ENCODE measurements at places on chromosomes 5 and 9.
A peak's percentile ranks its signal among the peaks of the same experiment; 100 is the strongest.

- peak; percentile 22 for DNase-seq
These were observed 84.4 kb upstream of the SPIN1 start for GRCh38 chr9:88303721-88304451.

DNA sequence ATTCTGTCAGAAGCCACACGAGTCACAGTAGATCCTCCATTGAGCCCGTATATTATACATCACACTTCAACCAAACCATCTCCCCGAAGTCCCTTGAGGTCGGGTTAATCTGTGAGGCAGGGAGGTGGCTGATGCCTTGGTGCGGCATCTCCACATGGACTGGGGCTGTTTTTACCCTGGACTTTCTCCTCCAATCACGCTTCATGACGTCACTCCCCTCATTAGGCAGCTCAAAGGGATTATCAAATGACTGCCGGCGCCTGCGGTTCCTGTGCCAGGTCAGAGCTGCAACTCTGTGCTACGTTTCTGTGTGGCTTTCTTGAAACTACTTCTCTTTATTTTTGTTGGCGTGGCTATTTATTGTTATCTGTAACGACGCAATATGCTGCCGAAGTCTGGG, 53.7 kb downstream of the TMOD1 start:
- peak; percentile 34 for DNase-seq

GRCh38 chr5:180172447-180173197, 36.4 kb downstream of the RASGEF1C start:
- DNase-seq: peak; percentile 8

- peak; percentile 63 for DNase-seq
These were observed 26.6 kb downstream of the GRAMD2B start for GRCh38 chr5:126449751-126450271.

- DNase-seq: no peak
These were observed 59.0 kb upstream of the NUDT12 start for GRCh38 chr5:103621548-103621930.

DNA sequence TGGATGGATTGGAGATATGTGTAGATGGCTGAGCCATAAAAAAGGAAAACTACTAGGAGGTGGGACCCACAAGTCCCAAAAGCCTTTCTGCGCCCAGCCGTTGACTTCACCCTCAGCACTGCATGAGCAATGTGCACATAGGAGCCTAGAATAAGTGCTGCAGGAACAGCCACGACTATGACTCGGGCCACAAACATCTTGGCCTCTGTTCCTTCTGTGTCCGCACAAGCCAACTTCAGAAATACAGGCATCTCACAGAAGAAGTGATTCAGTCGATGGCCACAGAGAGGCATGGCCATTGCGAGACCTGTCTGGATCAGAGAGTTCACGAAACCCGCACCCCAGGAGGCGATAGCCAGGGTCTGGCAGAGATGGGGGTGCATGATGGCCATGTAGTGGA, 587 bp downstream of the OR2Y1 start:
- DNase-seq: no peak

DNA sequence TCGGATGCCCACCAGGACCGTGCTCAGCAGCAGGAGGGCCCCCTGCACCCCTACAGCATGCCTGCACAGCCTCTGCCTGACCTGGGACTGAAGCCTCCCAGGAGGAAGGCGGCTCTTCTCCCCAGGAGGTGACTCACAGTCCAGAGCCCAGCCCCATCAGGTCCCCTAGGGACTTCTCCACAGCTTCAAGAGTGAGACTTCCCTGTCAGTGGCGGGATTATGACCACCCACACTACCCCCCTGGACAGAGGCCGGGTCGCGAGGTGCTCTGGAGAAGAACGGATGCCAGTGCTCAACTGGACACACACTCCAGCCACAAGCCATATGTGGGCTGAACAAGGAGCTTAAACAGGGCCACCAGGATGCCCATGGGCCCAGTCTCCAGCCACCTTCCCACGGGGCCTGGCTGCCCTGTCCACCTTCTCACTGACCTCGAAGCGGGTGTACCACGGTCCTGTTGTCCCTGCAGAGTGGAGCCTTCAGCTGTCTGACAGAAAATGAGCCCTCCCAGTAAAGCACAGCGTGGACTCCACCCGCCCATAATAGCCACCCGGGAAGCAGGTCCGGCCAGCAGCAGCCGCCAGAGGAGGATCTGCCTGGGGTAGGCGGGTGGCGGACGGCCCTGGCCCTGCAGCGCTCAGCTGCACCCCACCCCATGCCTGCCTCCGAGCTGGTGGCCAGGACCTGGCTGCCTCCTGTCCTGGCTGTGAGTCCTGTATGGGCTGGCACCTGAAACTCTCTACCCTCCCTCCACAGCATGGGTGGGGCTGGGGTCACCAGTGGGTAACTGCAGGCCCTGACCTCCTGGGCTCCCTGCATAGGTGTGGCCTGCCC, 54.7 kb downstream of the SEMA4D start:
- no peak for DNase-seq

GRCh38 chr9:126661521-126662251, 48.0 kb downstream of the LMX1B start:
- no peak for DNase-seq

- no peak for DNase-seq
These were observed 290.5 kb downstream of the DOCK8 start for GRCh38 chr9:504921-505740.

DNA sequence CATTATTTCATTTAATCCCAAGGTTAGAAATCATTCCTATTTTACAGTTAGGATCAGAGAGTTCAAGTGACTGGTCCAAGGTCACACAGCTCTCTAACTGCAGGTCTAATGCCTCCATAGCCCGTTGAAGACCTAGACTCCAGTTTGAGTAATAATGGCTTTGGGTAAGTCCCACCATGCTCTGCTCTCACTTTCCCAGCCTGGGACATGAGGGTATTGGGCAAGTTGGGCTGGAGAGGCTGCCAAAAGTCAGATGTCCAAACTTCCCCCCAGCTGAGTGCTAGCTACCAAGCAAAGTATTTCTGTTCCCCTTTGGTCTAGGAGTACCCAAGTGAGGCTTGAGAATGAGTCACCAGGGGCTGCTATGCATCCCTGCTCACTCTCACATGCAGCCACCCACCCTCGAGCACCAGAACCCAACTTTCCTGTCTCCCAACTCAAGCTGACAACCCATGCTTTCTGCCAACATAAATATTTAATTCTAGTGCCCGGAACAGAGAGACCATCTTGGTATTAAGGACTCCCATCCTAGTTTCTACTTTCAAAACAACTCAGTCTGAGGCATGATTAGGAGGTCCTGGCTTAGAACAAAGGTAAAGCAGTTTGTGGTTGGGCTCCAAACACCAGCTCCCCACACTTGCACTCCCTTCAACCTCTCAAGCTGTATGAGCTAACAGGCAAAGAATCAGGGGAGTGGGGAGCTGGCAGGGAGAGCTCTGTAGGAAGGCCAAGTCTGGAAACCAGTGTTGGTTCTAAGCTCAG, 236.5 kb upstream of the TRIM32 start:
- no peak for DNase-seq

- DNase-seq: no peak
These were observed 32.3 kb downstream of the MACIR start for GRCh38 chr5:103290846-103291245.

DNA sequence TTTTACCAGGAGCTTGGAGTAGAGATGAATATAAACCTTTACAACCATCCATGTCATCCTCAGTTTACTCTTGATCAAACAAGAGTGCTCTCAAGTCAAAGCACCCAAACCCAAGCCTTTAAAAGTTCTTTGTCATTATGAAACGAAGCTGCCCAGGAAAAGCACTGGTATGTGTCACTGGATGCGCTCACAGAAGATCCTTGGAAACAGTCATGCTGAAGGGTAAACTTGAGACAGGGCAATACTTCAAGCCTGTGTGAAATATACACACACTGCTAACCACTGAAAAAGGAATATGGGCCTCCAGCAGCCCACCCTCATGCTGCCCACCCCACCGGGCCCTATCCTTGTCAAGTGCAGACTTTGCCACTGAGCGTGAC, 84.5 kb downstream of the PRRT1B start:
- DNase-seq: no peak

DNA sequence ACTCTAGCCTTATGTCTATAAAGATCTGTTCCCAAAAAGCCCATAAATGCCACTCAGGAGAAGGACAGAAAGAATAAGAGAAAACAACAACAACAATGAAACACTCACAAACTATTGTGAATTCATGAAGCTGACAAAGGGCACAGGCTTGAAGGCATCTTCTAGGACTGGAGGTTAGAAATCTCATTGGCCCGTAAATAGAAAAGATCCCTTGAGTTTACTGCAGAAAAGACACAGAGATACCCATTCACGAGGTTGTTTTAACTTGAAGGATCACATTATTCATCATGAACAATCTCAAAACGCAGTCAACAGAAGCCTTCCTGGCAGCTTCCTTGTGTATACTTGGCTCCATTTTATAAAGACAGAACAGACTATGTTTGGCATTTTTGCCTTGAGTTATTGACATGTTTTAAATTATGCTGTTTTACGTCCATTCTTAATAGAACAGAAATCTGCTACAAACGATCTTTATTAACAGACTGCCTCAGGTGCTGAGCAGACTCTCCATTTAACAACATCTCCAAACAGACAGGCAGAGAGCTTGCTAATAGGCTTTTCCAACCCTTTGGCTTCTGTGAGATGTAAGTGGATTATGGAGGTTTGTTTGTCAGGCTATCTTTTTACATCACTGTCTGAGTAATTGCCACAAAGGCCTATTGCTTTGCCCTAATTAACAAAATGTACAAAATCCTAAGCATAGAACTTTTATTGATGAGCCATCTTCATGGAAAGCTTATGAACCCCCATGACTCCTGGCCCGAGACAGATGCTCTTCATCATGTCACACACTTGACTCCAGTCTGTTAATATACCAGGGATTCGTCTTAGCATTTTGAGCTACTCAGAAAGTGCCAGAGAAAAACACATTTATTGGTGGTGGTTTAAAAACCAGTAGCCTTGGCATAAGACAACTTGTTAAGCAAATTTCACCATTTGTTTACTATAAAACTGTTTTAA, 735.3 kb upstream of the ZNF608 start:
- peak; percentile 29 for DNase-seq

DNA sequence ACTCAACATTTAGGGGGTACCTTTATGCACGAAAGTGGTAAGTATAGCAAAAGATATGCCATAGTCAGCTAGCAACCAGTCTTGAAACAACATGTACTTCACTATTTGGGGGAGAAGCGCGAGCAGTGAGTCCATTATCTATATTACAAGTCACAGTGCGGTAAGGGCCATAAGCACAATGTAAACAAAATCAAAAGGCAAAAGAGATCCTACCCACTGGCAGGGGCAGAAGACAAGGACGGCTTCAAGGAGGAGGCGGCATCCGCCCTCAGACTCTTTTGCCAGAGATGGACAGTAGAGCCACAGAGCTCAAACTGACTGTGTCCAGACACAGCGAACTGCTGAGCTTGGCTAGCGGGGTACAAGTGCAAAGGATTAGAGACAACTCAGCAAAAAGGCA, 9.6 kb downstream of the MAPK9 start:
- no peak for DNase-seq

- DNase-seq: peak; percentile 69
These were observed 28.1 kb upstream of the OBP2B start for GRCh38 chr9:133237035-133237731.

GRCh38 chr5:158195416-158196210, 336.7 kb upstream of the CLINT1 start:
- no peak for DNase-seq

DNA sequence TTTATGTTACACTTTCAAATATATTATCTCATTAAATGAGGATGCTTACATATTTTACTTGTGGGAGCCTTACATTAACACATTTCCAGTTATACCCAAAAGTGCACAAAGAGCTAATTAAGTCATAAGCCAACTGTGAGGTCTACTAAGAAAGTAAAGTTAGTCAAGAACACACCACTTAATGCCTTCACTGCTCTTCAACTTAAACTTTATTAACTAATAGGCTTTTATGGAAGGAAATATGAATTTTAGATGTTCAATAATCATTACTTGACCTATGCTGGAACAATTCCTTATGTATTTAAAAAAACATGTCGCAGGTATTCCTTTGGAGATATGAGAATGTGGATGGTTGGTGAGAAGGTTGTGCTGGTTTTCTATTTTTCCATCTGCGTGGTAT, 3.4 kb downstream of the ST8SIA4 start:
- no peak for DNase-seq

GRCh38 chr9:118170032-118170955, 466.1 kb downstream of the TLR4 start:
- DNase-seq: peak; percentile 11

GRCh38 chr5:77180167-77181081, 30.1 kb upstream of the PDE8B start:
- no peak for DNase-seq

DNA sequence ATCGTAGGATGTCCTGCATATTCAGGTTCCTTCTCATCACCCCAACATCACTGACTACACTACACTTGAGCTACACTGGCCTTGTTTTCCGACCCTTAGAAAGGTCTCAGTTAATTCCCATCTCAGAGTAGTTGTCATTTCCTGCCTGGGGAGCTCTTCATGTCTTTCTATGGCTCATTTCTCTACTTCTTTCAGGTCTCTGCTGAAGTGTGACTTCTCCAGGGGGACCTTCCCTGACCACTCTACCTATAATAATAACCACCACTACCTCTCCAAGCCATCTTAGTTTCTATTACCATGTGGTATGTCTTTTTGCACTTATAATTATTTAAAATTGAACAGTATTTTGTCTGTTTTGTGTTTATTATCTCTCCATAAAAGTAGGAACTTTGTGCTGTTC, 113.2 kb downstream of the STARD4 start:
- DNase-seq: no peak

- DNase-seq: peak; percentile 16
These were observed 20.8 kb downstream of the ENHO start for GRCh38 chr9:34501889-34502425.

- DNase-seq: peak; percentile 26
These were observed 114.4 kb downstream of the VPS13A start for GRCh38 chr9:77291714-77292113.

DNA sequence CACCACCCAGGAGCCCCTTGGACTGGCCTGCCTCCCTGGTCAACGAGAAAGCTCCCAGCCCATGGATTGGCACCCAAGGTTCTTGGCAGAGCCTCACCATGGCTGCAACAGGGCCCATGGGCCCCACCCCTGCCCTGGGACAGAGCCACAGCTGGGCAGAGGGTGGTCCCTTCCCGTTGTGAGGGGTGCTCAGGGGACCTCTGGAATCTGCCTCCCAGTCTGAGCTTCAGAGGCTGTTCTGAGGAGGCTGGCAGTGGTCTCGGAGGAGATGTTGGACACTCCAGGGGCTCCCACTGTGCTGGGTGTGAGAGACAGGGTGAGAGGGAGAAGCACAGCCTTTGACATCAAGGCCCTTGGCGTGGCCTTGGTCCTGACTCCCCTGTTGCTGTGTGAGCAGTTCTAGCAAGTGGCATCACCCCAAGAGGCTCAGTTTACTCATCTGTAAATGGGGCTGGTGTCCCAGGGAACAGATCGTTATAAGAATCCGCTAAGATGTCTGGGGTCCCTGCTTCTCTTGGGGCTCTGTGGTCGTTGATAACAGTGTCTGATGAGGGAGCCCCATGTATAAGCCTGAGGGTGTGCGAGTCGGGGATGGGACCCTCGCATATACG, 33.0 kb downstream of the LHX3 start:
- no peak for DNase-seq

GRCh38 chr5:127441799-127442484, 75.5 kb upstream of the PRRC1 start:
- peak; percentile 30 for DNase-seq

GRCh38 chr9:84971571-84971970, 302.0 kb downstream of the NTRK2 start:
- DNase-seq: no peak

- no peak for DNase-seq
These were observed 63.8 kb downstream of the SMIM15 start for GRCh38 chr5:61098251-61098995.

GRCh38 chr5:152306386-152306785, 98.7 kb downstream of the NMUR2 start:
- DNase-seq: no peak

- DNase-seq: no peak
These were observed 111.1 kb downstream of the KCTD16 start for GRCh38 chr5:144281784-144282183.
